ENCODE measurements at places on chromosomes 16 and 17. TPM values are rescaled to one million over a fixed set of nuclear protein-coding genes. Genes with fewer than 3 reads are reported as not detected.
A peak's percentile ranks its signal among the peaks of the same experiment; 100 is the strongest.

CCL14 gene
- 19.9 TPM for total RNA-seq

CMTM1 gene
- 1.5 TPM for total RNA-seq

CDRT15 gene
- not detected for total RNA-seq

NT5C3B gene
- 53.9 TPM for total RNA-seq

SCGB1C2 gene
- not detected for total RNA-seq

OR2C1 gene
- total RNA-seq: 1.1 TPM

MMP2 gene
- total RNA-seq: 175 TPM

AHSP gene
- total RNA-seq: not detected

RNF112 gene
- 6.6 TPM for total RNA-seq

TNFRSF17 gene
- 1.0 TPM for total RNA-seq

CCL3 gene
- total RNA-seq: not detected

- no peak for DNase-seq
Observed at GRCh38 chr17:3964203-3965117, at the start of gene ATP2A3. Gene ATP2A3, minus strand, starts transcription at chr17:3964437. Its CDS starts 146 bp downstream, at chr17:3964291.

DNA sequence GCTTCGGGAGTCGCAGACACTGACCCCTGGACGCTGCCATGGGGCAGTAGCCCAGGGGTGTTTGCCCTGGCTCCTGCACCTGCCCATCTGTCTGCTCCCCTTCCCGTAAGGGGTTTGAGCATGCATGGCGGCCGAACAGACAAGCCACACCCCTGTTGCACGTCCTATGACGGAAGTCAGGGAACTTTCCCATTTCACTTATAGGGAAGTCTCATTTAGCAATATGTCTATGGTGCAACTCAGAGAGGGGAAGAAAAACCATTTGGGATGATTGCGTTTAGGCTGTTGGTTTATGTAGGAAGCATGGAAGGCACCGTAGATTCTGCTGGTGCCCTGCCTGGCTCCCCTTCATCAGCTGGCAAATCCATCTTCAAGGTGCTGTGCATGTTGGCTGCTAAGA is 112.5 kb downstream of the HAPSTR1 start:
- DNase-seq: no peak

GRCh38 chr17:56823848-56824247 is 9.9 kb downstream of the C17orf67 start:
- no peak for DNase-seq

DNA sequence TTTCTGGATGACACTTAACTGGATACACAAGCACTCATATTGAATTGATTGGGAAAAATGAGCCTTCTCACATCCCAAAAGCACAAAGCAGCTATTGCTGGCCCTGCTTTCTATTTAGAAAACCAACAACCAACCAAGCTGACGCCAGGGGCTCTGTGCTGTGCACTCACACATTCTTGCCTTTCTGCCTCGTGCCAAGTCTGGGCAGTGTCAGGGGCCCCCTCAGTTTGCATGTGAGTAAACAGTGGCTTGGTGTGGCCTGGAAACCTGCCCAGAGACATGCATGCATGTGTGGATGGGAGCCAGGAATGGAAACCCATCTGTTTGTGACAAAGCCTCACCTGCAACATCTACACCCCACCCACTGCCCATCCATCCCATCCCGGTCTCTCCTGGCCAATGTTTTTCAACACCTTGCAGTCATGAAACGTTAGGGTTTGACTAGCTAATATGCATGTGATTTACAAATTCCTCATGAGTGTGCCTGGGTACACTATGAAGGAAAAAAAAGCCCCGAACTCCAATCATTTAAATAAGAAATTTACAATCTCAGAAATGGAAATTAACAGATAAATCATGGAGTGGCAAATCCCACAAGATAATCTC is 20.4 kb downstream of the MIEF2 start:
- DNase-seq: no peak

- DNase-seq: no peak
Observed at GRCh38 chr17:8753976-8754440, 4.3 kb downstream of the SPDYE4 start.

- DNase-seq: no peak
Observed at GRCh38 chr16:79897104-79897452, 296.5 kb upstream of the MAF start.

GRCh38 chr17:32116937-32117336 is 25.4 kb upstream of the RHOT1 start:
- DNase-seq: no peak

DNA sequence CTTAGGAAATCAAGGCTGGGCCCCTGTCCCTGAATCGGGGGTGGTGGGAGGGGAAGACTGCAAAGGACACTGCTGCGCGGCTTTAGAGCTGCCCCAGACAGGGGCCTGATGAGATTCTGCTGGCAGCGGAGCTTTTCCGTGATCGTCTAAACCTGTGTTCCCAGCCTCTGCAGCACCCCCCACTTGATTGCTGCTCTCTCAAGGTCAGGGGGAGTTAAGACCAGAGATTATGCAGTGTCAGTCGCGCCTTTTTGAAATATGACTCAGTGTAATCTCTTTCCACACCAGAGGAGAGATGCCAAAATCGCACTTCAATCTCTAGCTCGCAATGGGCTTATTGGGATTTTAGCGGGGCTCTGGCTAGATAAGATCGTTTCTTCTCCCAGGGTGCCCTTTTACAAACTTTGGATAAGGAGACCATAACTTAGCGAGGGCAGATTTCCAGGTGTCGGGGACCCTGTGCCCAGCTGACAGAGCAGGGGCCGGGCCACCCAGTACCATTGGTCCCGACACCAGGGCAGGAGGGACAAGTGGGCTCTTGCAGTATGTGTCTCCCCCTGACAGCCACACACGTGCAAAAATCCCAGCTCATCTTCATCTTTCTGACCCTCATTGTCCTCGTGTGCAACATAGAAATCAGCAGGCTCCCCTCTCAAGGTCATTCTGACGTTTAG is 87.0 kb downstream of the IRX3 start:
- no peak for DNase-seq

DNA sequence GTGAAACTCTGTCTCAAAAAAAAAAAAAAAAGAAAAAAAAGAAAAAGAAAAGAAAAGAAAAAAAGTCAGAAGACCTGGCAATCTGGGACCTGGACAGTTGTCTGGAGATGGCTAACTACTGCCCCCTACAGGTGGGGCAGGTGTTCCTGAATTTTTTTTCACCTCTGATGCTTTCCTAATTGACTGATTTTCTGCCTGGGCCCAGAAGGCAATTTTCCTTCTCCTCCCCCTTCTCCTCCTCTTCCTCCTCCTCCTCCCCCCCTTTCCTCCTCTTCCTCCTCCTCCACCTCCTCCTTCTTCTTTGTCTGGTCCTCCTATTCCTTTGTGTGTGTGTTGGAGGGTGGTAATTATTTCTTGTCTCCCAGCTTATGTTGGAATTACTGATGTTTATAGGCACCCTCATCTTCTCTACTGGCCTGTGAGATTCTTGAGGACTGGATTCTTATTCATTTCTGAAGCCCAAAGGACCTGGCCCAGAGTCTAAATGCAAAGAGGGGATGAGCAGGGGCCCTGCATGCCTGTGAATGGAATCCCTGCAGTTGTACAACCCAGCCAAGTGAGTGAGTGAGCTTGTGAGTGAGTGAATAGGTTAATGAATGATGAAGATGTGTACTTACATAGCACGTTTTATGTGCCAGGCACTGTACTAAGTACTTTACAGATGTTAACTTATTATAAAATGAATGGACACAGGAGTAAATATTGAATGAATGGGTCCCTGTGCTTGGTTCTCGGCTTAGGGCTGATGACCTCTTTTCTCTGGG is 26.9 kb downstream of the IRX5 start:
- no peak for DNase-seq

- no peak for DNase-seq
Observed at GRCh38 chr16:31002250-31002700, 8.2 kb downstream of the STX1B start.

DNA sequence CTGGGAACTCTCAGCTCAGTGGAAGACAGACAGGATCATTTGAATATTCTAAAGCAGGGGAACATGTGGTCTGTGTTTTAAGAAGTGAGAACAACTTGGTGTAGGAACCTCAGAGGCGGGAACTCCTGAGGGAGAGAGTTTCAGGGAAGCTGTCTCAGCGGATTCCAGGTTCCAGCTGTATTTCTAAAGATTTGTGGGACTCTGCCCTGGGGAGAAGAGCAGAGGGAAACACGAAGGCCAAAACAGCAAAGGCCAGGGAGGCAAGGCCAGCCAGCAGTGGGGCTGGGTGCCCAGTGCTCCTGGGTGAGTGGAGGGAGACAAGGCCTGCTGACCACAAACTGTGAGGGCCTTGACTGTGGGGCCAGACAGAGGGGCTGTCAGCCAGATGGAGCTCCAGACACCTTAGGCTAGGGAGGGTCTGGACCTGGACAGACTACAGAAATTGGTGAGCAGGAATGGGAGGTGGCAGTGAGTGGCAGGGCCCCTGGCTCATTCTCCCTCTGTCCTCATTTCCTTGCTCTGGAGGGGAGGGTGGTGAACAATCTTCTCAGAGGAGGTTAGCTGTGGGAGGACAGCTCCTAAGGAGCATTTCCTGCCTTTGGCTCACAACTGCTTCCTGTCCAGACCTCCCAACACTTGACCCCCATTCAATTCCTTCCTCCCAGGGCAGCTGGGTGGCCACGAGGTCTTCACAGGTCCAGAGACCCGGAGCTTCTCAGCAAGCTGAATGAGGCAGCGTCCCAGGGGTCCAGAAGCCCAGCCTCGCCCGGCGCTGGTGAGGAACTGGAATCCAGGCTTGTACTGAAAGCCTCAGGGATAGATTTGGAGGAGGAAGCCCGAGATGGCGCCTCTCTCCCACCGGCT is 21.0 kb upstream of the FZD2 start:
- DNase-seq: no peak

GRCh38 chr16:89691231-89691985 is 4.9 kb downstream of the CDK10 start:
- no peak for DNase-seq

DNA sequence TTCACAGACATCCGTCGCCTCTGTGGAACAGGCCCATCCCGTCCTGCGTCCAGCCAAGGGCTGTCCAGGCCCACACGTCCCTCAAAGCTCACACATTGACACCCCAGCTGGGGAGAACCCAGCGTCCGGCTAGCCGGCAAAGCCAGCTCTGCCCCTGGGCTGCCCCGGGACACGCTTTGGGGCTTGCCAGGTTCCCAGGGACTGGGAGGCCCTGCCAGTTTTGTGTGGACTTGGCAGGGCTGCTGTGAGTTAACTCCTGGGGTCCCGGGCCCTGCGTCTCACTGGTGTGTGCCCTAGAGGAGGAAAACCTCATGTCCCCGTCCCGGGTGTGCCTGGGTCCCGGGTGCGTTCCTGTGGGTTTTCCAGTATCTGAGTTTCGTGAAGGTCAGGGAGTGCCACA is 6.3 kb downstream of the SOX8 start:
- DNase-seq: no peak

- DNase-seq: no peak
Observed at GRCh38 chr17:2710071-2710802, 1.3 kb downstream of the CLUH start.

DNA sequence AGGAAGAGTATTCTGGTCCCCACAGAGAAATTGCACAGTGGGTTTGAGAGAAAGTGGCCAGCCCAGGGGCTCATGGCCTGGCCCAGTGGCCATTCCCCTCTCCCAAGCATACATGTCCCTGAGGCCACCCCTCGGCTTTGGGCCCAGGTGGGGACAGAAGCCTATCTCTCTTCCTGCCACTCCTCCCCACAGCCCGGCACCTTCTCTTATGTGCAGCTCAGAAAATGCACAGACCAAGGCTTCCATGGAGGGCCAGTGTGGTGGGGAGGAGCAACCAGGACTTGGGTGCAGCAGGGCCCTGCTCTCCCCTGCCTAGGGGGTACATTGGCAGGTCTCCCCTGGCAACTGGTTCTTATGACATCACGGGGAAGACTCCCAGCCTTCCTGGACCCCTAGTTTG is at the start of gene C16orf90:
Gene C16orf90 (minus strand): TSS at position 314 of the 400 bp plus-strand sequence. CDS start 68 bp downstream, at position 246.
- DNase-seq: no peak

DNA sequence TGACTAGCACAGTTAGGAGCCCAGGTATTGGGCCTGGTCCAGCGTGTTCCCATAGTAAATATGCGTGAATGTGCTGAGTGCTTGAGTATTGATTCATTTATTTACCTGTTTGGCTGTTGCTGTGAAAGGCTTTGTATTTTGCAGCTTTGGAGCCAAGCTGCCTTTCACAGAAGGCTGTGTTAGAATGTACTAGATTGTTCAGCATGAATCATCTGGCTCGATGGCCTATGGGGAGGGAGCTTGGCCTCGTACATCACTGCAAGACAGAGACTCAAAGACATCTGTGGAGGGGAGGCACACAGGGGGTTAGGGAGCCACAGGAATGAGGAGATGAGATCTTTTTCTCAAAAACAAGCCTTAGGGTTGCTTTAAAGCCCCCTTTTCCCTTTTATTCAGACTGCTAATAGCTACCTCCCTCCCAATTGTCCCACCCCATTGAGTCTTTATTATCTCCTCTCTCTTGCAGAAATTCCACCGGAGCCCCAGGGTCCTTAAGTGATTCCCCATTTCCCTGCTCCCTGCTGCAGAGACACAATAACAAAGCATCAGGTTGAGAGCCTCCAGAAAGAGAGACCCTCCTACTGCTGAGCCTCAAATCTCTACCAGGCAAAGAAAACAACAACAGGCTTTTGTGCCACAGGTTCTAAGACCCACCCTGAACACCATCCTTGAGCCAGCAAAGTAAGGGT is 307.2 kb downstream of the ABCC12 start:
- DNase-seq: no peak

GRCh38 chr17:29836643-29837042 is 93.4 kb downstream of the SSH2 start:
- DNase-seq: no peak

- DNase-seq: no peak
Observed at GRCh38 chr17:77602883-77603640, 355.4 kb upstream of the TNRC6C start.

DNA sequence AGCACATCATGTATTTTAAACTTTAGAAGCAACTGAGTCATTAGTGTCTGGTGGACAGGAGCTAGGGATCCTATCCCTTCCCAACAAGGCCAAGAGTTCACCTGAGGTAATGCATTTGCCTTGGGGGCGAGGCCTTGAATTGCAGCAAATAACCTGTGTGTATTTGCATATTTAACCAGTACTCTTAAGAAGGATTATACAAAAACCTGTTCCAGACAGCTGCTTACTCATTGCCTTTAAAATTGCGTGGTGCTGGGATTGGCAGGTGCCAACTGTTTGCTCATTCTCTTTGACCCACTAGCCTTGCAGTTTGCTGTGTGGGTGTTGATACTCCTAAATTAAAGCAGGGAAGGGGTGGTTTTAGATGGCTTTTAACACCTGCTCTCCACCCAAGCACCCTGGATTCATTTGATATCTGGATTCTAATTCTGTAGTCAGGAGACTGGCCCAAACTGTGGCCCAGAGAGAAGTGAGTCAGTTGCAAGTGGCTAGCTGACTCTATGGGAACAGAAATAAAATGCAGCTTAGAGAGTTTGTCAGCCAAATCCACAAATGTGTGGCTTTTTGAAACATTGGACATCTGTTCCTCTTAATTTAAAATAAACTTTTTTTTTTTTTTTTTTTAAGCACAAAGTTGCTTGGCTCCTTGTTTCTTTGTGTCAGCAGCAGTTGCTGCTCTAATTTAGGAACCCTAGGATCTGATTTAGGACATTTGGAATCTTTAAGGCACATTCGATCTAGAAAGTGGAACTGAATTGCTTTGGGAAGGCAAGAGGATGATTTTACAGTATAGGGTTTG is 46.9 kb downstream of the TUBD1 start:
- peak; percentile 67 for DNase-seq

Measured in prostate gland (tissue), 2 donors.